ENCODE measurements at places on chromosomes 2 and 18. TPM values are rescaled to one million over a fixed set of nuclear protein-coding genes. Genes with fewer than 3 reads are reported as not detected.

The IL1RL1 gene
- not detected for total RNA-seq

The UGT1A7 gene
- total RNA-seq = not detected

DNA sequence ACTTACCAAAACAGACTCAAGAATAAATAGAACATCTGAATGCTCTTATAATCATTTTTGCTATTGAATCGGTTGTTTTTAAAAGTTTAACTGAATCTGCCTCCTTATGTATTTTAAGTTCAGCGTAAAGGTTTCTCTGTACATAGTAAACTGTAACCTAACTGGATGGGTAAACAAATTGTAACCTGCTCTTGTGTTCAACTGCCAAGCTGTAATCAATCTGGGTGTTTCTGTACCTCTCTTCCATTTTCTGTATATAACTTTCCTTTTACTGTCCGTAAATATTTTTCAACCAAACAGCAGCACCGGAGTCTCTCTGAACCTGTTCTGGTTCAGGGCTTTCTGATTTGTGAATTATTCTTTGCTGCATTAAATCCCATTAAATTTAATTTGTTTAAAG is 27.6 kb upstream of the DNAH7 start:
- no peak for DNase-seq

The WDSUB1 gene
- 8.9 TPM for total RNA-seq

The CD302 gene
- 3.7 TPM for total RNA-seq

GRCh38 chr2:241064008-241064801 is 37.9 kb downstream of the MTERF4 start:
- DNase-seq = no peak

DNA sequence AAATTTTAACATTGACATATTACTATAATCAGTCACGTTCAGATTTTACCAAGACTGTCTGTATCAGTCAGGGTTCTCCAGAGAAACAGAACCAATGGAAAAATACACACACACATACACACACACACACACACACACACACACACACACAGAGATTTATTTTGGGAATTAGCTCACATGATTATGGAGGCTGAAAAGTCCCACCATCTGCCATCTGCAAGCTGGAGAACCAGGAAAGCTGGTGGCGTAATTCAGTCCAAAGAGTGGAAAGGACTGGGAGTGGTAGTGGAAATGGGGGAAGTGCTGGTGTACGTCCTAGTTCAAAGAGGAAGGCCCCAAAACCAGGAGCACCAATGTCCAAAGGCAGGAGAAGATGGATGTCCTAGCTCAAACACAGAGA is 166.4 kb downstream of the AKAIN1 start:
- no peak for DNase-seq

DNA sequence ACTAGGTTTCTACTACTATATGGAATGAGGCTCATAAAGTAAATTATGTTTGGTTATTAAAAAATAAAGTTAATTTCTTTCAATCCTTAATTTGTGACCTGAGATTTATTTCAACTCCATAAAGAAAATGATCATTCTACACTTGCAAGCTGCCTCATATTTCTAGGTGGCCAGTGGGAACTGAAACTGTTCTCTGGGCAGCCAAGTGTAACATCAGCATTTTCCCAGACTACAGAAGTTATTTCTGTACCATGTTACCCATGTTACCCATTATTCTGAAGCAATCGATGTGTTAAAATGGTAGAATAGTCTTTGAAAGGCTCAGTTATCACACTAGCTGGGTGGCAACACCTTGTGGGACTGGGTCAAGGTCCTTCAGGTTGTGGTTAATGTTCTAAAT is 139.3 kb upstream of the FBXO11 start:
- no peak for DNase-seq

The MPP4 gene
- 4.1 TPM for total RNA-seq

DNA sequence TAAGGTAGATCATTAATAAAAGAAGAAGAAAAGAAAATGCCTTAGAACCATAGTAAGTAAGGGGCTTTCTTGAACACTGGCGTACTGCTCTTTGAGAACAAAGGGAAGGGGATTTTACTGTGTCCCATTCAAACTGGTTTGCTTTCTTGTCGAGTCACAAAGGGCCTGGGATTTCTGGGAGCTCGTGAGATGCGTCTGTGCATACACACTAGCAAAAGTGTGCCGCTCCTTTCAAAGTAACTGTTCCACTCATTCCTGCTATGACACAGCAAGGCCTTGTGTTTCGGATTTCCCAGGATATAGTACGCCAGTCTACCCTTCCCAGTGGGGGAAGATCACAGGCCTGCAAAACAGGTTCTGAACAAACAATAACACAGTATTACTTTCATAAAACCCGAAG is 93.0 kb downstream of the KCTD18 start:
- no peak for DNase-seq

DNA sequence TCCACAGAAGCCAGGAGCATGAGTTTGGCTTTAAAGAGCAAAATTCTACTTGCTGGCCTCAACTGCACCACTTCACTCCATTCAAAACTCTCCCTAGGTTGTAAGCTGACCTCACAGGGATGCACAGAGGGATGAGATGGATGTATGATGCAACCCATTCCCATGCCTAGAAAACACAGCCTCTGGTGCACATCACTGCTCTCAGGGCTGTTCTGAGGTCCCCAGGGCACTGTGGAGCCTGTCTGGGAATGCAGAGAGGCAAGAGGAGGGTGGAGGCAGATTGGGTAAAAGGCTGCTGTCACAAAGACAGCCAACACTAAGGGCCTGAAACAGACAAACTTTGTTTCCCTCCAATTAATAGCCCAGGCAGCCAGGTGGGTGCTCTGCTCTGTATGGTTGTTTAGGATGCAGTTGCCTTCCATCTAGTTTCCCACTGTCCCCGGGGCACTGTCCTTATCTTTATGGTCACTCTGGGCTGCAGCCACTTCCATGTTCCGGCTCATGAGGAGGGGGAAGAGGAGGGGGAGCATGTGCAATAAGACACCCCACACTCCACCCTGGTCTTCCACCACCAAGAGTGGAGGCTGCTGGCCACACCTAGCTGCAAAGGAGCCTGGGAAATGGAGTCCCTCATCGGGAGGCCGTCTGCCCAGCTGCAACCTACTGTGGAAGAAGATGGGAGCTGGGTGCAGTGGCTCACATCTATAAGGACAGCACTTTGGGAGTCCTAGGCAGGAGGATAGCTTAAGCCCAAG is 7.0 kb downstream of the GPR45 start:
- DNase-seq = no peak

- no peak for DNase-seq
Measured at GRCh38 chr2:37571587-37572136, 99.8 kb downstream of the CDC42EP3 start.

DNA sequence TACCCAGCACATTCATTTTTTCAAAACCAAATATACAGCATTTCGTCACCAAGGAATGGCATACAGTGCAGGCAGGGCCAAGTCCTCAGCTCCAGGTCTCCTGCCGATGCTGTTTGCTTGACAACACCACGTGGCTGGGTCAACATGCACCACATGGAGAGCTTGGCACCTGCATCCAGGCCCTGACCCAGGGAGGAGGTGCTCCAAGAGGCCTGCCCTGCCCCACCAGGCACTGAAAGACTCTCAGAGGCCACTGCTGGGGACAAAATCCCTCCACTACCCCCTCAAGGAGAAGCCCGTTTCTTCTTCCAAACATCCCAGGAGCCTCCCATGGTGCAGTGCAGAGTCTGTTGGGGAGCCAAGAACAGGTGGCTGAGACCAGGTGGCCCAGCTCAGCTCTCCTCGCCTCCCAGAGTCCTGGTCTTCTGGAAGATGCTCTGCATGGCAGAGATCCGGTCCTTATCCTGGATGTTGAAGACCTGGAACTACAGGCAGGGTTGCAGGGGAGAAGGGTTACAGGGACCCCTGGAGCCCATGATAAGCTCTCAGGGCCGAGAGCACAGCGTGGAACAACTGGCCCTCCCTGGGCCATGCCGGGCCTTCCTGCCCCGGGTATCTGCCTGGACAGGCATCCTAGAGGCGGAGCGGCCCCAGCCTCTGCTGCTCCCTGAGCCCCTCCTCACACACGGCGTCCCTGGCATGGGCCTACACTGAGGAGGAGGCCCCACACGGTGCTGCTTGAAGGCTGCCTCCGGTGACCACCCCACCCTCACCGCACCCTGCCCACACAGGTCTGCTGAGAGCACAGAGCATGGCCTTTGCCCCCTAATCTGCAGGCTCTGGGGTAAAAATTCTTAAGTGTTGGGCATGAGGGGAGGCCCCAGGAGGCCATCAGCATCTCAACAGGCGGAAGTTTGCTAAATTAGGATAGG is 9.0 kb downstream of the MAB21L4 start:
- no peak for DNase-seq

The NAT8 gene
- not detected for total RNA-seq

The FAM161A gene
- total RNA-seq = 1.5 TPM

DNA sequence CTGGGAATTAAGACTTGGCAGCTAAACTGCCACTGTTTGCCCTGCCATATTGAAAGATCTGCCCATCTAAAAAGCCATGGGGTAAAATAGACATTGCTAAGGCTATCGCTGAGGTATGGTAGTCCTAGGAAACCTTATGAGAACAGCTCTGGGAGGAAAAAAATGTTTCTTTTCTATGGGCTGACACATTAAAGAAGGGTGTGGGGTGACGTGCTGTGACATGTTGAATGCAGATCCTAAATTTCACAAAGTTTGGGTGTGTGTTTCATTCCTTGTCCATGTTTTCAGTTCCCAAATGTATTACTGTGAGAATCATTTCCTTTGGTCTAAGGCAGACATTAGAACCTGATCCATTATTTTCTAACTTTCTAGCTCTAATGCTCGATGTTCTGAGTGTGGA is 766.4 kb downstream of the BCL11A start:
- DNase-seq = no peak

The TBR1 gene
- 0.21 TPM for total RNA-seq

The NPAS2 gene
- total RNA-seq = 14.7 TPM

All from HFFc6 (cell line).